ENCODE measurements at places on chromosomes 2 and 18. TPM values are rescaled to one million over a fixed set of nuclear protein-coding genes. Genes with fewer than 3 reads are reported as not detected.

DNA sequence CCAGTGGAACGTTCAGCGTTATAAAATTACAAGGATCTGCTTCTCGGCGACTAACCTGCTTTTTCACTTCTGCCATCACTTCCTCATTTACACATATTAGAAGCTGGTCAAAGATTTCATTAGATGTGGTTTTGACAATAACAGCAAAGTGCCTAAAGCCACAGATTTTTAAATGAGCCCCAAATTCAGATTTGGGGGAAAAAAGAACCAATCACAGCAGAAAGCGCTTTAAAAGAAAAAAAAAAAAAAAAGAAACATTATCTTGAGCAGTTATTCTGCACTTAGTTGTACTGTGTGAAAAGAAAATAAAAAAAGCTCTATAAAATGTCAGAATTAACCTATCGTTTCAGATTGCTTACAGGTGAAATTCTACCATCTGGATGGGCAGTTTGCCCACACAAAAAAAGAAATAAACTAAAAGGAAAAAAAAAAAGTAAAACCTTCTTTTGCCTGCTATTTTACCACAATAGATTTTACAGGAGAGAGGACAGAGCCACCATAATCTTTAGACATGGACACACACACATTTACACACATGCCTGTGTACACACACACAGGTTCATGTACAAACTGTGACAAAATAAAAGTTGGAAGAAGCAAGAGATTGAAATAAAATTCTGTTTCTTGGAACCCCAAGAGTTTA lies 167.2 kb downstream of the TCF4 start:
- H3K27me3 ChIP-seq, result no peaks in the 10 kb centered on the region
- no peak for DNase-seq

DNA sequence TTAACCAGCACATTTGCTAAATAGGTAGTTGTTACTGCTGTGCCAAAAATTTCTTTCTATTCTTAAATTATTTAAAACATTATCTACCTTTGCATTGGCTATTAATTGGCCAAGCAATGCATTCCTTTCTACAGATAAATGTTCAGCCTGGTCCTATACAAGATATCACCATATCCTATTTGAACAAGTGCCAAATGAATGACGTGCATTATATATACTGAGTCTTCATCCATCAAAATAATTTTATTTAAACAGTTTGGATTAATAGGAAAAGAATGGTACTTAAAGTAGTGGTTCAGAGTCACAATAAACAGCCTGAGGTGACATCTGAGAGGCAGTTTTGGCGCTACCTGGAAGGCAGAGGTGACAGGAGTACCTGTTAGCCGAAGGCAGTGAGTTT lies 230.1 kb upstream of the EPAS1 start:
- DNase-seq, result no peak
- H3K27ac ChIP-seq, result peak overlapping the region; percentile 65
- H3K27me3 ChIP-seq, result no peaks in the 10 kb centered on the region

GRCh38 chr2:121489284-121489683 lies 41.4 kb upstream of the RNU4ATAC start:
- H3K4me3 ChIP-seq, result no peak overlapping the region
- peaks cover 2% of the 10 kb centered on the region for H3K4me1 ChIP-seq
- H3K27ac ChIP-seq, result no peak overlapping the region
- no peaks in the 10 kb centered on the region for H3K27me3 ChIP-seq

GRCh38 chr2:234478121-234478858 lies 18.6 kb downstream of the ARL4C start:
- no peak overlapping the region for H3K4me3 ChIP-seq
- no peaks in the 10 kb centered on the region for H3K36me3 ChIP-seq
- no peak overlapping the region for H3K27ac ChIP-seq
- H3K4me1 ChIP-seq, result no peaks in the 10 kb centered on the region
- no peaks in the 10 kb centered on the region for H3K27me3 ChIP-seq
- no peak for DNase-seq

DNA sequence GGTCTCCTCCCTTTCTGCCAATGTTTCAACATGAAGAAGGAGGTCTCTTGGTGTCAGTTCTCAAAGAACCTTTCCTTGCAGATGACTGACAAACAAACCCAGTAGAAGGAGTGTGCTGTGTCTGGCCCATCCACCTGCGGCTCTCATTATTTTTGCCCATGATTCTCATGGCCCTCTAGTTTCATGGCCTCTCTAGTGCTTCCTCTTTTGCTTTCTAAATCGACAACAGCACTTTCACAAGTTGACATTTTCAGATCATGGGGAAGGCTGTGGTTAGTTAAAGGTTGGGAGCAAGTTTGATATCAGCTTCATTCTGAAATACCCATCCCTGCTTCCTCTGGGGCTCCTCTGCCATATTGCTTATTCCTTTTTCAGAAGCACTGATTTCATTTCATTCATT lies 805.2 kb downstream of the SLC4A3 start:
- no peaks in the 10 kb centered on the region for H3K4me1 ChIP-seq
- H3K4me3 ChIP-seq, result no peak overlapping the region
- no peak for DNase-seq
- no peaks in the 10 kb centered on the region for H3K27me3 ChIP-seq

DNA sequence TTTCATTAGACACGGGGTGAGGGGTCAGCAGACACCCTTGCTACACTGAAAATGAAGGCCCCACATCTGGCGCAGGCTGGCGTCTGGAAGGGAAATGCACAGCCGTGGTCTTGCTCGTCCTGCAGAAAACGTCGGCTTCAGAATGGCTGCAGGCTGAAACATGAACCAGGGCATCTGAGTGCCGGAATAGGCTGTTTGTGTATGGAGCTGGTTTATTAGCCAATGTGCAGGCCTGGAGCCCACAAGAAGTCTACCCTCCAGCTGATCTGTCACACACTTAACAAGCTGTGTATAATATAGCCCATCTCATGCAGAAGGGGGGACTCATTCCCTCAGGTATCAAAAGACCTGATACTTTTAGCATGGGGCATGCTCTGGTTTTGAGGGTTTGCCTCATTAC lies 153.4 kb upstream of the SOX11 start:
- no peaks in the 10 kb centered on the region for H3K36me3 ChIP-seq
- no peak overlapping the region for H3K4me3 ChIP-seq
- H3K4me1 ChIP-seq, result no peaks in the 10 kb centered on the region
- H3K27ac ChIP-seq, result no peak overlapping the region
- DNase-seq, result peak; percentile 35

DNA sequence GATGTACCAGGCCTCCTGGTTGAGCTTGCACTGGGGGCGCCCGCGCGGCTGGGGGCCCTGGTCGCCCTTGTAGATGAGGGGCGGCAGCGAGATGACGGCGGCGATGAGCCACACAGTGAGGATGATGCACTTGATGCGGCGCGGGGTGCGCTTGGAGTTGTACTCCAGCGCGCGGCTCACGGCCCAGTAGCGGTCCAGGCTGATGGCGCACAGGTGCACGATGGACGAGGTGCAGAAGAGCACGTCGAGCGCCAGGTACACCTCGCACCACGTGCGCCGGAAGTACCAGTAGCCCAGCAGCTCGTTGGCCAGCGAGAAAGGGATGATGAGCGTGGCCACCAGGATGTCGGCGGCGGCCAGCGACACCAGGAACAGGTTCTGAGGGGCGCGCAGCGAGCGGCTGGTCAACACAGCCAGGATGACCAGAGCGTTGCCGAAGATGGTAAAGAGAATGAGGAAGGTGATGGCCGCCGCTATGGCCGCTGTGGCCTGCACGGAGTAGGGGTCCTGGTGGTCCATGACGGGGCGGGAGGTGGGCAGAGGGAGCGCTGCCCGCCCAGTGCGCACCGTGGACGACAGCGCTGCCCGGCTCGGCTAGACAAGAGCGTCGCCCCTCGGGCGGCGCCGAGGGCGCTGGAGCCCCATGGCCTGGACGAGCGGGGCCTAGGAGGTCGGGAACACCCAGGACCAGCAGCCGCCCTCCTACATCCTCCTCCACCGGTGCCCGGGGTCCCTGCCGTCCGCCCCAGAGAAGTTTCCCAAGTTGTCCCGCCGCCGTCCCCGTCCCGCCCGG lies 544 bp downstream of the ADRA2B start:
- peaks cover 36% of the 10 kb centered on the region for H3K27me3 ChIP-seq
- no peaks in the 10 kb centered on the region for H3K4me1 ChIP-seq
- no peaks in the 10 kb centered on the region for H3K36me3 ChIP-seq
- H3K27ac ChIP-seq, result no peak overlapping the region

GRCh38 chr2:79695248-79695647 lies 182.4 kb downstream of the CTNNA2 start:
- no peaks in the 10 kb centered on the region for H3K27me3 ChIP-seq
- no peak for DNase-seq
- no peaks in the 10 kb centered on the region for H3K4me1 ChIP-seq
- H3K36me3 ChIP-seq, result no peaks in the 10 kb centered on the region

- DNase-seq, result no peak
- H3K4me3 ChIP-seq, result no peak overlapping the region
- H3K27me3 ChIP-seq, result no peaks in the 10 kb centered on the region
- H3K4me1 ChIP-seq, result peaks cover 58% of the 10 kb centered on the region
- no peak overlapping the region for H3K27ac ChIP-seq
Measured at GRCh38 chr2:134406736-134407135, 152.9 kb downstream of the MGAT5 start.

Gene RDH14
- 17.6 TPM for polyA plus RNA-seq

Gene DNAJC5G
- polyA plus RNA-seq, result not detected

Gene MATN3
- polyA plus RNA-seq, result 6.9 TPM

Measured in fibroblast of lung (primary cell).